ENCODE measurements at places on chromosomes 4 and X.

GRCh38 chrX:5568934-5569333, 659.7 kb downstream of the NLGN4X start:
- no peak for DNase-seq

DNA sequence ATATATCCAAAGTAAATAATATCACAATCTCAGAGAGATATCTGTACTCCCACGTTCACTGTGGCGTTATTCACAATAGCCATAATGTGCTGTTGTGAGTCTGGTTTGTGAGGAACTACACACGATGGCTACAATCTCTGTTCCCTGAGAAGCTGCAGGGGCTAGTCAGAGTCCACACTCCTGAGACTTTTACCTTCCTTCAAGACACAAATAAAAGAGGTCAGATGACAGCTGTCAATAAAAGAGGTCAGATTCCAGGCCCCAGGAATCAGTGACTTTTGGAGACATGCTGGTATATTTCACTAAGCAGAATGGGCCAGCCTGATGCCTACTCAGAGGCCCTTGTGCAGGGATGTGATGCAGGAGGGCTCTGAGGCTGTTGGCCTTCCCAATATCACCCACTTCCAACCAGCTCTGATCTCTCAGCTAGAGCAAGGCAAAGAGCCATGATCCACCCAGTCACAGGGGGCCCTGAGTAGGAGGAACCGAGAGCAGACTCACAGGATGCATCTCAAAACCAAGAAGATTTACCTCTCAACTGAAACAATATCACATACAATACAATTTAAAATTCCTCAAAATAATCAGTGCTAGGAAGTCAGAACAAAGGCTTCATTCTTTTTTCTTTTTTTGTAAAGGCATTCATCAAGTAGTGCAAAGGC, 13.8 kb downstream of the FRYL start:
- no peak for DNase-seq

GRCh38 chrX:37454537-37455285, 105.5 kb downstream of the PRRG1 start:
- no peak for DNase-seq

DNA sequence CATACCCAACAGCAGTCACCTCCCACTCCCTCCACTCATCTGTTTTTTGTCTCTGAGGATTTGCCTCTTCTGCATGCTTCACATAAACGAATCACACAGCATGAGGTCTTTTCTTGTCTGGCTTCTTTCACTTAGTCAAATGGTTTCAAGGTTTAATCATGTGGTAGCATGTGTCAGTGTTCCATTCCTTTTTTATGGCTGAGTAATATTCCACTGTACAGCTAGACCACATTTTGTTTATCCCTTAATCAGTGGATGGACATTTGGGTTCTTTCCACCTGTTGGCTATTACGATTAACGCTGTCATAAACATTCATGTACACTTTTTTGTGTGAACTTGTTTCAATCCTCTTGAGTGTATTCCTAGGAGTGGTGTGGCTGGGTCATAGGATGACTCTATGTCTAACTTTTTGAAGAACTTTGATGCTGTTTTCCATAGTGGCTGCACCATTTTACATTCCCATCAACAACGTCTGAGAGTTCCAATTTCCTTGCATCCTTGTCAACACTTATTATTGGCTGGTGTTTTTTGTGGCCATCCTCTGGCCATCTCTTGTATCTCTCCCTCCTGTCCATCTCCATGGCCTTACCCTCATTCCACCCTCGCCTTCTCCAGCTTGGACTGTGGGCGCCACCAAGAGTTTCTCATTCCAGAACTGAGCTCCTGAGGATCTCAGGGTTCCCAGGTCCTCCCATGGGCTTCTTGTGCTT, 12.4 kb upstream of the NSG1 start:
- no peak for DNase-seq

GRCh38 chrX:20529301-20529700, 262.6 kb upstream of the RPS6KA3 start:
- no peak for DNase-seq

DNA sequence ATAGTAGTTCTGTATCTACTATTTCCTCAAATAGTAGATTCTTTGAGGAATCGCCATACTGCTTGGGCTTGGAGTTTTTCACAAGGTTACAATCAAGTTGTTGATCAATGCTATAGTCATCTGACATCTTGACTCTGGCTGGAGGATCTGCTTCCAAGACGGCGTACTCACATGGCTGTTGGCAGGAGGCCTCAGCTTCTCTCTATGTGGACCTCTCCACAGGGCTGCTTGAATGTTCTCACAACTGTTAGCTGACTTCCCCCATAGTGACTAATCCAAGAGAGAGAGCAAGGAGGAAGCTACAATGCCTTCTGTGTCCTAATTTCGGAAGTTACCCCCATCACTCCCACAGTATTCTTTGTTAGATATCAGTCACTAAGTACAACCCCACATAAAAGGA, 10.3 kb downstream of the EGFL6 start:
- no peak for DNase-seq

All from activated CD4-positive, alpha-beta T cell treated with anti-CD3 and anti-CD28 coated beads, Interleukin-2, amount 50 U/mL, for 24 hours (primary cell).